NCI-H146 (cell line): ENCODE measurements at places on chromosomes 7 and 10.
A peak's percentile ranks its signal among the peaks of the same experiment; 100 is the strongest.

DNA sequence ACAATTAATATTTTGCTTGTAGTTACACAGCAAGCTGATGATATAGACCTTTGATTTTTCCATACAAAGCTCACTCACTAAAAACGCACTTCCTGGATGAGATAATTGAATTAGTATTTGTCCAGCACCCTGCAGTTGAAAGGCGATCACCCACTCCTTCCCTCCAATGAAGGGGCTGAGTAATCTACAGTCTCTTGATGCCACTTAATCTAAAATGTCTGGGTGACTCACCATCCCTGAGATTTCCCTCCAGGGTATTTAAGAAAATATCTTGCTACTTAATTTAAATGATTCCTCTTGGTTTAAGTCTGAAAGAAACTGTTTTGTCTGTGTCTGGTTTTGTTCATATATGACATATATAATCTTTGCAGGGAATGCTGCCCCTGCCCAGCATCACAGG lies 515.3 kb downstream of the GRID1 start:
- DNase-seq = no peak

DNA sequence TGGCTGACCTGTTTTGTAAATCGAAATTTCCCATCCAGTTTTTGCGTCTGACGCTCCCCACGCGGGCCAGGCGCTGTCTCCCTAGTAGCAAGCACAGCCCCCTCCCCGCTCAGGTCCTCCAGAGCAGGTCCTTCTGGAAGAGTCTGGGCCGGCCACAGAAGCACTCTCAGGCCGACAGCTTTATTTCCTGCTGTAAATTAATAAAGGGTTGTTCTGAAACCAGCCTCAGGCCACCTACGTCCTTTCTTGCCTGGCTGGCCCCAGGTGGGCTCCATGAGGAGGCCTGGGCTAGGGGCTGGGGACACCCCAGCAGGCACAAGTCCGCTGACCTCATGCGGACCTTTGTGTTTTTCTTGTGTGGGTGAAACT lies 35.2 kb downstream of the CAMK2B start:
- DNase-seq = no peak

DNA sequence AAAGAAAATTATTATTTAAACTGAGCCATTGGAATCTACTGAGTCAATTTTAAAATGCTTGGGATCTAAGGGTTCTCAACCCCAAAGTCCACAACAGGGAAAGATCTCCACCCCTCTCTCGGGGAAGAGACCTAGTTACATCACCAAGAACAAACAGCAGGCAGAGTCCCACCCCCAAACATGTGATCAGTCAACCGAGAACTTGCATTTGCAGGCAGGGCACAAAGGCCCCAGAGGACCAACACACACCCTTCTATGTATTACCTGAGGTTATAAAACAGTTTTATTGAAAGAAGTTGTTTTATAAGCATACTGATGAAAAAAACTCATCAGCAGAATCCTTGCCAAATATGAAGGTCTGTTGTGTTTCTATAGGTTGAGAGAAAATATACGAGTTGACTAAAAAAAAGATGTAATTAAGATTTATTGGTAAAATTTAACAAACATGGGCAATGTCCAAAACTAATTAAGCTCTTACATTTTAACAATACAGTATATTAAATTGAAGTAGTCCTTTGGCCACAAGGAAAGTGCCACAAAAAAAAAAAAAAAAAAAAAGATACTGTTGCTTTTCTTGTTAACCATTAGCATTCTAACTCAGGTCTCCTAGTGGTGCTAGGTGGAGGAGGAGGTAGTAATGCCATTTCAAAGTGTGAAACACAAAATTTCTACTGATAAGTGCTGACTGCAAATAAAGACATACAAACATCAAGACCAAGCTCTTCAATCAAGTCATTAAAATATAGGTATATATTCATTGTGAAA lies 975 bp upstream of the USP54 start:
- peak; percentile 61 for DNase-seq

- no peak for DNase-seq
Observed at GRCh38 chr7:47556511-47557180, 25.3 kb downstream of the TNS3 start.

GRCh38 chr10:122019414-122019975 lies 30.5 kb downstream of the TACC2 start:
- peak; percentile 91 for DNase-seq

DNA sequence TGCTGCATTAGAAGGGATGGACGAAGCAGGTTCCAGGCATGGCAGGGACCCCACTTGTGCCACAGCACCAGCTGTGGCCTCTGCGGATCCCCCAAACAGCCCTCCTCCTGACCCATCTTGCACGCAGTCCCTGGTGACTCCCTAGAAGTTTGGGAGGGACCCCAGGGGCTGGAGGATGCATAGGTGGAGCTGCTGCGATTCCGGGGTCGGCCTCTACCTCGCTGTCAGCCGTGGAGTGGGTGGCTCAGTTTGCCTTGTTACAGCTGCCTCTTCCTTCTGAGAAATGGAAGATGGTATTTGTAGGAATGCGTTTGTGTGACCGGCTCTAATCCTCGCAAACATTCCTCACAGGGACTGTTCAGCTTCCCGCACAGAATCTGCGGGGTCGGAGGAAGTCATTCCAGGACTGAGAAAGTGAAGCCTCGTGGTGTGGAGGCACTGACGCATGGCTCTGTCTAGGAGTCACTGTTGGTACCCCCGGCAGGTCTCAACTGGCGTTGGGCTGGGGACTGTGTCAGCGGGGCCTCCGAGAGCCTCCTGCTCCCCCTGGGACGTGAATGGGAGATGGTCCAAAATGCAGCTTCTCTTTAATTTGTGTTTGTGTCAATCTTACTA lies 17.5 kb downstream of the PWWP2B start:
- DNase-seq = no peak
